Heart left ventricle (tissue), 16 donors: ENCODE measurements at places on chromosomes 13 and 19. TPM values are rescaled to one million over a fixed set of nuclear protein-coding genes. Genes with fewer than 3 reads are reported as not detected.

Gene ZNF99
- 0.13 TPM for total RNA-seq

Gene SLC15A1
- not detected for total RNA-seq

Gene ZNF69
- total RNA-seq, result 4.8 TPM

Gene LRP3
- 16.0 TPM for total RNA-seq

Gene JSRP1
- total RNA-seq, result not detected

Gene NLRP11
- not detected for total RNA-seq

Gene STARD13
- 32.3 TPM for total RNA-seq

Gene HRC
- total RNA-seq, result 544 TPM

Gene HNRNPUL1
- total RNA-seq, result 125 TPM

Gene CBY2
- total RNA-seq, result not detected
